ENCODE measurements at places on chromosomes 5 and 9.

DNA sequence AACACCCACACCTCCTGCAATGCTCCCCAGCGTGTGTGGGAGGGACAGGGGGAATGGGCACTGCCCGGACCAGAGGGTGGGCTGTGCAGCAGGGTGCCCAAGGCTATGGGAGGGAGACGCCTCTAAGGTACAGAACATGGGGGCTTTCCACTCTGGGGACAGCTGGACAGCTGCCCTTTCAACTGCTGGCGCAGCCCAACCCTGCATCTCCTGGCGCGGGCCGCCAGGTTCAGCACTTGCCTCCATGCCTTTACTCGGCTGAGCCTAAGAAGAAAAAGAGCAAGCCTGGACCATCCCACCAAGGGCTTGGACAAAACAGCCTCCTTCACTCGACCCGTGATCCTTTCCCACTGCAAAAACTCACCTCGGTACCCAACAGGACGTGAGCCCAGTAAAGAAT lies 15.0 kb downstream of the AK8 start:
- DNase-seq = no peak

GRCh38 chr5:62473209-62473608 lies 60.6 kb downstream of the IPO11 start:
- DNase-seq = no peak

DNA sequence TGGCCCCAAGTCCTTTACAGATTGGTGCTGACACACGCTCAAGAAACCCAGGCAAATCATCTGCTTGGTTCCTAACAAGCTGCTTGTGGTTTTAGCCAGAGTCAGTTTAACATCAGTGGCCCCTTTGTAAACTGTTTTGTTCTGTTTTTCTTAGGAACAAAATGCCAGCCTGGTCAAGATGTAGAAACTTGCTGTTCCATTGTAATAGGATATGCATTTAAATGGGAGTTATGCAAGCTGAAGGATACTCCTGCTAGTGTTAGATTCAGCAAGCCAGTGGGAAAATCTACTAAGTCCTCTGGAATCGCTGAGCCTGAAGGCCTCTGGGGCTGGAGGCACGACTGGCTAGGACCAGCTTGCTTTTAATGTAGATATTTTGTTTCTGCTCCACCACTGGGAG lies 391.1 kb downstream of the TLE4 start:
- no peak for DNase-seq

GRCh38 chr5:133531594-133531993 lies 80.7 kb downstream of the FSTL4 start:
- peak; percentile 13 for DNase-seq

- DNase-seq = no peak
Observed at GRCh38 chr5:173642191-173642816, 25.9 kb upstream of the BOD1 start.

- DNase-seq = no peak
Observed at GRCh38 chr5:131994533-131995226, 16.8 kb downstream of the ACSL6 start.

- no peak for DNase-seq
Observed at GRCh38 chr5:15092801-15093200, 221.2 kb upstream of the ANKH start.

Measured in cardiac fibroblast (primary cell).